AG08395 (cell line): ENCODE measurements at places on chromosomes 3 and 15.

GRCh38 chr3:159854500-159855124 lies 134.0 kb upstream of the IL12A start:
- DNase-seq = peak; percentile 86

- DNase-seq = no peak
Measured at GRCh38 chr3:117885011-117885441, 1149.6 kb downstream of the IGSF11 start.

DNA sequence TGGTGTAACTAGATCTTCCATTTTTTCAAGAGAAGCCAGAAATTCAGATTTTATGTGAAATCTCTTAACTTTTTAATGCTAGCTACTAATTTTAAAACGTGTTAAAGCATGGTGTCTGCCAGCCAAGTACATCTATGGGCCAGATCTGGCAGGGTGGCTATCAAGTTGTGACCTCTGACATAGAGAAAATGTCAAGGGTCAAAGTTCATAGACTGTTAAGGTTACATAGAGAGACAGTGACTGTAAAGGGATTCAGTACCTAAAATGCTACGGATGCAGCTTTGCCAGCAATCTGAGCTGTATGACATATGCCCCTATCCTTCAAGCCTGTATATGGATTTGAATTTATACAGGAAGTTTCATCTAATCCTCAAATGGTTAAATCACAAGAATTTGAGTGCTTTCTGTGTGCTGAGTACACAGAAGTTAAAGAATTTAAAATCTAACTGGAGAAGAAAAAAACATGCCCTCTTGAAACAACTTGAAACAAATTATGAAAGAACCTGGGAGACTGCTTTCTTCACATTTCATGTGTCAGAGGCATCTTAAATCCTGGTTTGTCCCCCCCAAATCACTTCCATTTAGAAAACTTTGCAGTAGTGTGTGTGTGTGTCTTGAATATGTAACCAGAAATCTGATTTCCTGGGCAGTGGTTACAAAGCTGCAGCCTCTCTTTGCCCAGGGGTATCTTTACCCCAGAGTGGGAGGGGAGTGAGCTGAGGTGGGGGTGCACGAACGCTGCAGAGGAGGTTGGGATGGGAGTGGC lies 895 bp upstream of the ARHGAP31 start:
- no peak for DNase-seq

DNA sequence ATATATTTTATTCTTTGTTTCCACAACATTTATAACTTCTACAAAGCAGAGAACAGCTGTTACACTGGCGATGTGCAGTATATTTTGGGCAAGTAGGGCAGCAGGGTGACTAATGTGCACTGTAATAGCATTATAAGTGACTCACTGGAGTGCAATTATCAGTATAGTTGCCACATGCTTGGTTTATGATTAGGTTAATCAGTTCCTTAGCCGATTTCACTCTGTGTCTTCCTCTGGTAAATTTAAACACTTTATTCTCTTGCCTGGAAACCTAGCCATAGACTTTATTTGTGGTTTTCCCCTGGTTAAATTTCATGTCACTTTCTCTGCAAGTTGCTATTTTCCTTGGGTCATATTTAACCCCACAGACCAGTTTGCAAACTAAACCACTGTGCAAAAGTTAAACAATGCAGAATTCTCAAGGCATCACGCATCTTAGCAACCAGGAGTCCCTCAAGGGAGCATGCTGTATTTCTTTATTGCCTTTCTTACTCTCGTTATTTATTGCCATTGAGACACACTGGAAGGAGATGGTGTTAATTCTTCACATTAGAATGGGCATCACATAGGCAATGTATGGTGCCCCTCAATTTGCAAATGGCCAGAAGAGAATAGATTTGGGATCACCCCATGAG lies 690.2 kb upstream of the DPPA4 start:
- DNase-seq = peak; percentile 64

DNA sequence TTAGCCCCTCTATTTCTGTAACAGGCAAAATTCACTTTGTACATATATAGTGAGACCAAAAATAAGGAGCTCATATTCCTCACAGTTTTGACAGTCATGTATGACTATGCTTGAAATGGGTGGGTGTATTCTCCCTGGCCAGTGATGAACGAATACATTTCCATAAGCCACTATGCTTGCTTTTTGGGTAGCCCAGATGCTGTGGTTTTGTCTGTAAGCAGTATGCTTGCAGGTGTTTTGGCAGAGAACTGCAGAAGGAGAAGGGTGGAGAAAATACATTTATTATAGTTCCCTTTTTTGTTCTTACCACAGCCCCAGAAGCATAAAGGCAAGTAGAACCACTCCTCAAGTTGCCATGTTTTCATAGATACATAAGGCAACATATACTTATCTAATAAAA lies 131.2 kb downstream of the RBMS3 start:
- no peak for DNase-seq

- no peak for DNase-seq
Measured at GRCh38 chr3:38721207-38721772, 71.8 kb upstream of the SCN5A start.

GRCh38 chr3:32397941-32398340 lies 6.3 kb downstream of the CMTM7 start:
- DNase-seq = no peak

- DNase-seq = peak; percentile 56
Measured at GRCh38 chr3:43994657-43995546, 246.8 kb upstream of the TOPAZ1 start.

DNA sequence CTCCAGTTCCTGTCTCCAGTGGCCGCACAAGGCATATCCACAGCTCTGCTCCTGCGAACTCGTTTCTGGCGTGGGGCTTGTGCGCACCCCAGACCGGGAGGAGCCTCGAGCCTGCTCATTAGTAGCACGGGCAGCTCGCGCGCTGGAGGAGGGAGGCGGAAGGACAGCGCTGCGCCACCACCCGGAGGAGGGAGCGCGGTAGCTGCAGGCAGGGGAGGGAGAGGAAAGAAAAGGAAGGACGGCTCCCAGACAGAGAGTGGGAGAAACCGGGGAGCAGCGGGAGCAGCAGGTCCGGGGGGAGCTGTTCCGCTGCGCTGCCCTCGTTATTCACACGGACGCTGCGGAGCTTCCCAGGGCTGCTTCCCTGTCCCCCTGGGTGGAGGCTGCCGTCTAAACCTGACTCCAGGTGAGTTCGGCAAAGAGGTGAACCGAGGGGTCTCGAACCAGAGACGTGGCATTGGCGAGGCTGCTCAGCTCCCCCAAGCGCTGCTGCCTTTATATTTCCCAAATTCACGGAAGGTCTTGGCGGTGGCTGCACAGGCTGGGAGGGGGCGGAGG lies 121.3 kb upstream of the ZNF717 start:
- peak; percentile 3 for DNase-seq

- peak; percentile 50 for DNase-seq
Measured at GRCh38 chr15:60745469-60746061, 266.6 kb upstream of the ICE2 start.

DNA sequence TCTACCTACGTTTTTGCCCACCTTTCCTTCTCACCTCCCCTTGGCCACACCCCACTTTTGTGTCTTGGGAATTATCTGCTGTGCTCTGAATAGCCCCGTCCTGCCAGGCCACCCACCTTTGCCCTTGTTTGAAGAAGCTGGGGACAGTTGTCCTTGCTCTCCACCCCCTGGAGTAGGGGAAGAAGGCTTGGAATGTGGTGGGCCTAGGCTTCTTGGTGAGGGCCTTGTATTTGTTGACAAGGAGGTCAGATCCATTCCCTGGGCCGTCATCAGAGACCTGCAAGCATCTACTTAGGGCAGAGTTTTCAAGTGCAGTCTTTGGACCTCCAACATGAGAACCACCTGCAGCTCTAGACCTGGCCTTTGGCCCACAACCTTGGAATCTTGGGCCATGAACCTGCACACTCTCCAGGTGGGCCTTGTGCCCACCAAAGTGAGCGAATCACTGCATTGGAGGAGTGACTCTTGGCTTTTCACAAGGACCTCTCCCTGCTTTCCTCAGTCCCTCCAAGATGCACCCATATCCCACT lies 160.6 kb downstream of the APBA2 start:
- DNase-seq = no peak

- no peak for DNase-seq
Measured at GRCh38 chr3:33848624-33849347, 50.4 kb downstream of the PDCD6IP start.

- peak; percentile 22 for DNase-seq
Measured at GRCh38 chr3:50825841-50826240, 151.1 kb downstream of the DOCK3 start.

- peak; percentile 19 for DNase-seq
Measured at GRCh38 chr3:154244644-154245043, 79.6 kb downstream of the DHX36 start.

GRCh38 chr15:45139770-45140169 lies 10.0 kb downstream of the DUOX1 start:
- DNase-seq = no peak

DNA sequence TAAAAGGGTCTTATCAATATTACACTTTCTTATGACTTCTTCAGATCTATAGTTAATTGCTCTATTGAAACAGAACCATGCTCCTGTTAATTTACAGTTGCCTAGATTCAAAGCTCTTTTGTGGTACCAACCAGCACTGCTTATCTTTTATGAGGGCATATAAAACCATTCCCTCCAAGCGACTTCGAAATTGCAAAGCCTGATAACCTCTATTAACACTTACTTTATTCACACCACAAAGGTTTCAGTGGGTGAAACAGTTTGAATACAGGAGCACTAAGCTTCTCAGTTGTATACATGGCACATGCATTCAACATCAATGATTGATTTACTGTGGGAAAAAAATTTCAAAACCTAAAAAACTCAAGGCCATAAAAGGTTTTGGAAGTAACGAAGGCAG lies 74.9 kb upstream of the PPIB start:
- DNase-seq = no peak

- peak; percentile 87 for DNase-seq
Measured at GRCh38 chr15:51874751-51875644, 45.5 kb downstream of the TMOD3 start.

GRCh38 chr3:175518459-175518858 lies 659.3 kb downstream of the NAALADL2 start:
- no peak for DNase-seq

DNA sequence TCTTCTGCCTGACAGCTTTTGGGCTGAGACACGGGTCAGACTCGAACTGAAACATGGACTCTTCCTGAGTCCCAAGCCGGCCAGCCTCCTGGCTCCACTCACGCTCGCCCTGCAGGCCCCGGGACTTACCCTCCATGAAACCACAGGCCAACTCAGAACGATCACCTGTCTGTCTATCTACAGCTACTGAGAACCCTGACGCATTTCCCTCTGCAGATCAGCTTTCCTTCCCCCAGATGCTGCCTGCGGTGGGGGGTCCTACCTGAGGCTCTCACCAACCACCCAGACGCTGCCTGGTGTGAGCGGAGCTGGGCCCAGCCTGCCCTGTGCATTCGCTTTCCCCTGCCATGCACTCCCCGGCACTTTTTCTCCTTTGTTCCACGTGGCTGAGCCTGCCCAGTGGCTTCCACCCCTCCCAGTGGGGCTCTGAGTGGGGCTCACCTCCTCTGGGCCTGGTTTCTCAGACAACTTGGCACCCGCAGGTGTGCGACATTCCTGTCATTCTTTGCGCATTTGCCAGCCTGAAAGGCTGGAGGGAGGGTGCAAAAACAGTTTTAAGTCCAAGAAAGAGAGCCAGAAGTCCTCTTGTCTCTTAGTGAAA lies 60.2 kb downstream of the PLXNA1 start:
- no peak for DNase-seq

GRCh38 chr15:48411971-48412591 lies 80.9 kb downstream of the DUT start:
- peak; percentile 68 for DNase-seq

DNA sequence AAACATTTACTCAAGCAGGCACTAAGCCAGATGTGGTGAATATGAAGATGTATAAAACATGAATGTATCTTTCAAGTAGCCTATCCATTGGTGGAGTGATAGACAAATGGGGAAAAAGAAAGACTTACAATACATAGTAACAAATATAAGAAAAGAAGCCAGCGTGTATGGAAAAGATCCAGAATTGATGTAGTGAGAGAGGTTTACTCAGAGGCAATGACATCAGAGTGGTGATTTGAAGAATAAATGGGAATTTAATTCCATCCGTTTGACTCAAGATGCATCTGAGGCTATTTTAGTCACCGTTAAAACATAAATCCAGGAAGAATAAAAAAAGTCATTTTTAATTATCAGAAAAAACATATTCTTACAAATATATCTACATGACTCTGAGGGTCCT lies 162.6 kb downstream of the IL1RAP start:
- DNase-seq = no peak

- DNase-seq = no peak
Measured at GRCh38 chr3:98209244-98209643, 42.7 kb downstream of the OR5H15 start.
